Smooth muscle cell of the coronary artery (primary cell): ENCODE measurements at places on chromosomes 13 and 19. TPM values are rescaled to one million over a fixed set of nuclear protein-coding genes. Genes with fewer than 3 reads are reported as not detected.

The IGFL1 gene
- not detected in 2 replicates for total RNA-seq

The SSC5D gene
- 0.68 and 5.7 TPM in 2 replicates for total RNA-seq

The FXYD7 gene
- not detected in 2 replicates for total RNA-seq

The ZNF554 gene
- total RNA-seq: 3.2 and 3.3 TPM in 2 replicates

The CYP4F11 gene
- not detected in 2 replicates for total RNA-seq

The FCAR gene
- total RNA-seq: not detected in 2 replicates

The KLHL1 gene
- total RNA-seq: not detected in 2 replicates

The SRRM5 gene
- not detected in 2 replicates for total RNA-seq

The DHDH gene
- total RNA-seq: 0.38 and 0.82 TPM in 2 replicates

The CYP4F22 gene
- total RNA-seq: not detected in 2 replicates

The FLT1 gene
- 0.82 and 8.9 TPM in 2 replicates for total RNA-seq

The FCHO1 gene
- total RNA-seq: 0.12 and 0.15 TPM in 2 replicates

The ZNF738 gene
- 1.1 and 4.1 TPM in 2 replicates for total RNA-seq

The PNPLA6 gene
- 51.8 and 111 TPM in 2 replicates for total RNA-seq

The RNF17 gene
- 0.30 TPM in 1 of 2 replicates, not detected in the other for total RNA-seq

The LGALS14 gene
- total RNA-seq: 0.08 TPM in 1 of 2 replicates, not detected in the other

The ZNF562 gene
- total RNA-seq: 25.6 and 27.1 TPM in 2 replicates

The PDX1 gene
- total RNA-seq: not detected in 2 replicates

The ADGRE3 gene
- total RNA-seq: not detected in 2 replicates

The NR2C2AP gene
- total RNA-seq: 4.8 and 8.1 TPM in 2 replicates

The KIR3DL2 gene
- total RNA-seq: not detected in 2 replicates

The OR7D2 gene
- not detected in 2 replicates for total RNA-seq

The SOX21 gene
- 0.08 TPM in 1 of 2 replicates, not detected in the other for total RNA-seq
